ENCODE measurements at places on chromosomes 3 and 15. TPM values are rescaled to one million over a fixed set of nuclear protein-coding genes. Genes with fewer than 3 reads are reported as not detected.

The SSUH2 gene
- not detected for total RNA-seq

The STRIT1 gene
- not detected for total RNA-seq

The CCK gene
- not detected for total RNA-seq

The GP5 gene
- total RNA-seq, result 1.4 TPM

The LRTM1 gene
- not detected for total RNA-seq

The STXBP5L gene
- total RNA-seq, result not detected

The TTLL13 gene
- total RNA-seq, result 0.25 TPM

The ARHGEF26 gene
- total RNA-seq, result not detected

The RYR3 gene
- 0.05 TPM for total RNA-seq

The HACD2 gene
- 19.8 TPM for total RNA-seq

The GOLGA6L7 gene
- total RNA-seq, result not detected

The CACNA2D3 gene
- total RNA-seq, result not detected

The PLAAT1 gene
- total RNA-seq, result not detected

The USP13 gene
- 6.4 TPM for total RNA-seq
